Activated gamma-delta T cell (primary cell): ENCODE measurements at places on chromosomes 16 and 17.

DNA sequence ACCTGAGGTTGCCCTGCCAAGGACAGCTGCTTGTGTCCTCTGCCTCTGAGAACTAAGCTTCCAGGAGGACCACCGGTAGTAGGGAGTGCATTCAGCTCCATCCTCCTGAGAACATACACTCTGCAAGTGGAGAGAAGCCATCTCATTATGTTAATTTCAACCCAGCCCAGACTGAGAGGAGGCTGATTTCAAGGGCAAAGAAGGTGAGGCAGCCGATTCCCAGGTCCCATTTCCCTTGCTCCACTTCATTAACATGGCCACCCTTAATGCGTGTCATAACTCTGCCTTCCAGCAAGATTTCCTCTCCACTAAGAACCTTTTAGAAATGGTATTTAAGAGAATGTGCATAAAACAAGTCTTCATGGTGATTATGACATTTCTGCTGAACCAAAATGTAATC, 72.5 kb downstream of the CDH13 start:
- DNase-seq = no peak

GRCh38 chr17:30344283-30345088, 10.6 kb upstream of the TMIGD1 start:
- no peak for DNase-seq

GRCh38 chr17:39573447-39574298, 34.0 kb downstream of the NEUROD2 start:
- DNase-seq = no peak

DNA sequence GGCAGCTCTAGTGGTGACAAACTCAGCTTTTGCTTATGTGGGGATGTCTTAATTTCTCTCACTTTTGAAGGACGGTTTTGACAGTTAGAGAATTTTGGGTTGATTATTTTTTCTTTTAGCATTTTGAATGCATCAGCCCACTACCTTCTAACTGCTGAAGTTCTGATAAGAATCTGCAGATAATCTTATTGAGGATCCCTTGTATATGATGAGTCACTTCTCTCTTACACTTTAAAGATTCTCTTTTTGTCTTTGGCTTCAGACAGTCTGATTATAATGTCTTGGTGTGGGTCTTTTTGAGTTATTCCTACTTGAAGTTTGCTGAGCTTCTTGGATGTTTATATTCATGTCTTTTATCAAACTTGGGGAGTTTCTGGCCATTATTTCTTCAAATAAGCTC, 5.5 kb upstream of the PRKCB start:
- no peak for DNase-seq

DNA sequence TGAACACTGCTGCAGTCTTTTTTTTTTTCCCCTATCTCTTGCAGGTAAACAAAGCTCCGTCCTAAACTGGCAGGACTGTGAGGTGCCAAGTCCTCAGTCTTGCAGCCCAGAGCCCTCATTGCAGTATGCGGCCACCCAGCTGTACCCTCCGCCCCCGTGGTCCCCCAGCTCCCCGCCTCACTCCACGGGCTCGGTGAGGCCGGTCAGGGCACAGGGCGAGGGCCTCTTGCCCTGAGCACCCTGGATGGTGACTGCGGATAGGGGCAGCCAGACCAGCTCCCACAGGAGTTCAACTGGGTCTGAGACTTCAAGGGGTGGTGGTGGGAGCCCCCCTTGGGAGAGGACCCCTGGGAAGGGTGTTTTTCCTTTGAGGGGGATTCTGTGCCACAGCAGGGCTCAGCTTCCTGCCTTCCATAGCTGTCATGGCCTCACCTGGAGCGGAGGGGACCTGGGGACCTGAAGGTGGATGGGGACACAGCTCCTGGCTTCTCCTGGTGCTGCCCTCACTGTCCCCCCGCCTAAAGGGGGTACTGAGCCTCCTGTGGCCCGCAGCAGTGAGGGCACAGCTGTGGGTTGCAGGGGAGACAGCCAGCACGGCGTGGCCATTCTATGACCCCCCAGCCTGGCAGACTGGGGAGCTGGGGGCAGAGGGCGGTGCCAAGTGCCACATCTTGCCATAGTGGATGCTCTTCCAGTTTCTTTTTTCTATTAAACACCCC, 13.8 kb downstream of the IL34 start:
- DNase-seq = no peak

DNA sequence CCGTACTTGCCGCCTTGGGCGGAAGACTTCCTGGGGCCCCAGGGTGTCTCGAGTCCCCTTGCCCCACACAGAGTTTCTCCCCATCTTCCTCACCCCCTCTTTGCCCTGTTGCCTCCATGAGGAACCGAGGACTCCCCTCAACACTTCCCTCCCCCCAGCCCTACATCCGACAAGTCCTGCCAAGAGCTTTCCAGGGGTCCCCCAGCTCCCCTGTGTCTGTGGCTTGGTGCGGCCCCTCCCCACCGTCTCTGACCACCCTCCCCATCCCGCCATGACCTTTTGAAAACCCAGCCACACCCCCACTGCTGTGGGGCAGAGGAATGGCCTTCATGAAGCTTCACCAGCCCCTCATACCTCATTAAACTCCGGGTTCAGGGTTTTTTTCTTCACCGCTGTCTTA, 11.4 kb downstream of the SCGB1C2 start:
- no peak for DNase-seq

DNA sequence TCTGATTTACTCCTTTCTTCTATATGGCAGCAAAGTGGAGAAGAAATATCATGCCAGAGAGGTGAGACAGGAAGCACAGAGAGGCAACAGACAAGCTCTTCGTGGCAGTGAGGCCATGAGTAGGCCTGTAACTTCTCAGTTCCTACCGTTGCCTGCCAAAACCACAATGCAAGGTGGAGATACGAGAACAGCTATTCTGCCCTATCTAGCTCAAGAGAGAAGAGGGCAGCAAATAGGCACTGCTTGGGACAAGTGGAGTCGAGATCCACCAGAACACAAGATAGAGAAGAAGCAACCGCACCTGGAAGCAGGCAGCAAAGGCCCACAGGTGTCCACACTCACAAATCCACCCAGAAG, 24.8 kb downstream of the RANBP10 start:
- DNase-seq = no peak

DNA sequence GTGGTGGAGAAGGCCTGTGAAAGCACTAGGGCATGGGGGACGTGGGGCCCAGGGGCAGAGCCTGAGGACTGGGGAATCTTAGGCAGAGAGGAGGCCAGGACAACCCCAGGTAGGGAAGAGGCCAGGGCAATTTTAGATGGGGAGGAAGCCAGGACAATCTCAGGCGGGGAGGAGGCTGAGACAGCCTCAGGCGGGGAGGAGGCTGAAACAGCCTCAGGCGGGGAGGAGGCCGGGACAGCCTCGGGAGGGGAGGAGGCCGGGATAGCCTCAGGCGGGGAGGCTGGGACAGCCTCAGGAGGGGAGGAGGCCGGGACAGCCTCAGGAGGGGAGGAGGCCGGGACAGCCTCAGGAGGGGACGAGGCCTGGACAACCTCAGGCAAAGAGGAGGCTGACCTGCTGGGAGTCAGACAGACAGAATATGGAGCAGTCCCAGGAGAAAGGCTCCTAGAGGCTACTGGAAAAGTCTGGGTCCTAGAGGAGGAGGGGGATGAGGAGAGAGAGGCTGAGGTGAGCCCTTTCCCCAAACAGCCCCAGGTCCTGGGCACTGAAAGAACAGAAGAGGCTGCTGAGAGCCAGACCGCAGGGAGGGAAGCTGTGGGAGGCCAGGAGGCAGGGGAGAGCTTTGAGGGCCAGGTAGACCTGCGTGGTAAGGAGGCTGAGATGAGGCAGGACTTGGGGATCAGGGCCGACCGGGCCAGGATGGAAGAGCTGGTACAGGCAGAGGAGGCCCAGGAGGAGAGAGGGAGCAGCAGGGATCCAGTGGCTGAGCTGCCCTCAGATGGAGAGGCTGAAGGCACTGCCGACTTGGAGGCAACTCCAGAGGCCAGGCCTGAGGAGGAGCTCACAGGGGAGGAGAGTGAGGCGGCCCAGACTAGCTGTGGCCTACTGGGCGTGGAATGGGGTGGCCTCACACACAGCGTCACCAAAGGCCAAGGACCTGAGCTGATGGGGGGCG, 1.6 kb downstream of the APOBR start:
- no peak for DNase-seq

DNA sequence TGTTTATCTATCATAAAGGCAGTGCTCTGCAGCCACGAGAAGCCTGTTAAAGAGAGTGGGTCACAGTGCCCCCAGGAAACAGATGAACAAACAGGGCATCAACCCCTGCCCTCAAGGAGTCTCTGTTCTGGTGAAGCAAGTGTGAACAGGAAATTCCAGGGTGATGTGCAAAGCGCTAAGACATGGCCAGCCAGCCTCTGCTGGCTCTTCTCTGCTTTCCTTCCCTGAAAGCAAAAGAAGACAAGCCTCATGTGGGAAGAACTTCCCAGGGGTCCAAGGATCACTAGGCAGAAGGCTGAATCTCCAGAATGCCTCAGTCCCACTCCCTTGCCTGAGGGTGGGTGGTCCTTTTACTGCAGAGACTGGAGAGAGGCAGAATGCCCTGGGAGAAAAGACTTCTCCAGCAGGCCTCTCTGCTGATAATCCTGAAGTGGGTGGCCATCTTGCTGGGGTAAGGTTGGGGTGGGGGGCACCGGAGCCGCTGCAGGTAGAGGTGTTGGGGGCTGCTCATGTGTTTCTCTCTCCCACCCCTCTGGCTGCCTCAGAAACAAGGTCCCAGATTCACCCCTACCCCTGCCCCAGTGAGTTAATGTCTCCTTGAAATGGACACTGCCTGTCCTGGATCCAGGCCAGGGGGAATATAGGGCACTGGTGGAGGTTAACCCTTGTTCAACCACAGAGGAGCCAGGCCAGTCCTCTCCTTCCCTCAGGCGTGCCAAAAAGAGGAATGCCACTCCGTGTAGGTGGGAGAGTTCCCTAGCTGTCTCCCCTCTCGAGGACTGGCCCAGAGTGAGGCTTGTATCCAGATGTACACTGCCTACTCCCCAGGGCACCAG, 2.4 kb downstream of the ANKRD13B start:
- no peak for DNase-seq

- no peak for DNase-seq
These were observed 50.8 kb downstream of the RAB11FIP4 start for GRCh38 chr17:31442276-31442675.

DNA sequence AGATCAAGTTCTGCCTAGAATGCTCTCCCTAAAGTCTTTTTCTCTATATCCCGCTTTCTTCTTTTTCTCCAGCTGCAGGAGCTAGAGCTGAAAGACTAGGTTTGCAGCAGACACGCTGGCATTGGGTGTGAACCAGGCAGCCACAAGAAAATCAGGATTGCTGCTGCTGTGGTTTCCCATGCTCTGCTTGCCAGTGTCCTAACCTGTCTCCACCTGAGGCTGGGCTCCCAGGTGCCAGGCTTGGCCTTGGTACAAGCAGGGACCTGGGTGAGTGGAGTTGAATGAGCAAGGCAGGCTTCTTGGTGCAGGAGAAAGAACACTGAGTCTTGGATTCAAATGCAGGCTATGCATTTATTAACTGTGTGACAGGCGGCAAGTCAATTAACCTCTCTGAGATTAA, 440.3 kb upstream of the MAF start:
- no peak for DNase-seq

DNA sequence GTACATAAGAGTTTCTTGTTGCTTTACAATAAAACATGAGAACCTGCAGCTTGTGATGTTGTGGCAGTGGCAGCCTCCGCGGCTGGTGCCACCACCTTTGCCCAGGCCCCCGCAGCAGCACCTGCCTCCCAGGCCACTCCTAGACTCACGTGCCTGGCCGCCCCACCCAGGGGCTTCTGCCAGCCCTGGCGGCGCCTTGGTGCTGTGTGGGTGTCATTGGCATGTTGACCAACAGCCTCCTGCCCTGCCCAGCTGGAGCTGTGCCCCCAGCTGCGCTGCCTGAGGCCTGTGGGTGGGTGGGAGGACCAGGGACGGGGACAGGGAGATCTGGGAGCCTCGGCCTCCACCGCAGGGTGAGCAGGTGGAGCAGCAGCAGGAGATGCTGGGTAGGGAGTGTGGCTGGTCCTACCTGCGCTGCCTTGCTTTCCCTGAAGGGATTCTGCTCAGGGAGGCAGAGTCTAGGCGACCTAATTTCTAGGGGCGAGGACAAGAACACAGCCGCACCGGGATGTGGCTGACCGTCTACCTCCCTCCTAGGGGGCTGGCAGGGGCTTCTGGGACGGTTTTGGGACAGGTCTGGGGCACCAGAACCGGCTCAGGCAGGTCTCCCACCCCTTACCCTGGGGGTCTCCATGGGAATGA, 428 bp upstream of the DNASE1L2 start:
- DNase-seq = no peak

DNA sequence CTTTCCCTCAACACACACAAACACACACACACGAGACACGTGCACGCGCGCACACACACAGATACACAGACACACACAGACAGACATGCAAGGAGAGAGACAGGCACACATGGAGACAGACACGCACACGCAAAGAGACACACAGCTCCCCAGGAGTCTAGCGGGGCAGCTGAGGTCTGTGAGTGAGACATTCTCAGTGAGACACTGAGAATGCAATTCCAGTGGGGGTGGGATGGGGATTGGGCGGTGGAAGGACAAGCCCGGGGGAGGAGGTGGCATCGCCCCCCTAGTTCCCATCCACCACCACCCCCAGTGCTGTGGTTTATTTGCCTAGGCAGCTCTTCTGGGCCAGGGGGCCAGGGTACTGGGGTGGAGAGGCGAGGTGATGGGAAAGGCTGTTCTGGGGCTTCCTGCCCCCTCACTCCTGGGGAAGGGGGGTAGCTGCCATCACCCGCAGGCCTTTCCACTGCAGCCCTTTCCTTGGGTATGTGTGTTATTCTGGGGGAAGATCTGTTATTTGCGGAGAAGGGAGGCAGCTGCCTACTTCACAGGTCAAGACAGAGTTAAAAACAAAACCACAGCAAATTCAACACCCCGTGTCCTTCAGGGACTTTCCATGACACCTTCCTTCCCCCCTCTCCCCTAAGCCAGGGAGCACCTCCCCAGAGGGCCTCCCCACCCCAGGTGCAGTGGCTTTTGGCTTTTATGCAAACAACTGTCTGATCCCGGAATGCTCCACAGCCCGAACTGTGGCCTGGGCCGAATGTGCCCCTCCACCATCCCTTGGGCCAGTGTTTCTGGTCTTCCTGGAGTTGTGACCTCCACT, 18.0 kb downstream of the GRB7 start:
- peak; percentile 34 for DNase-seq

DNA sequence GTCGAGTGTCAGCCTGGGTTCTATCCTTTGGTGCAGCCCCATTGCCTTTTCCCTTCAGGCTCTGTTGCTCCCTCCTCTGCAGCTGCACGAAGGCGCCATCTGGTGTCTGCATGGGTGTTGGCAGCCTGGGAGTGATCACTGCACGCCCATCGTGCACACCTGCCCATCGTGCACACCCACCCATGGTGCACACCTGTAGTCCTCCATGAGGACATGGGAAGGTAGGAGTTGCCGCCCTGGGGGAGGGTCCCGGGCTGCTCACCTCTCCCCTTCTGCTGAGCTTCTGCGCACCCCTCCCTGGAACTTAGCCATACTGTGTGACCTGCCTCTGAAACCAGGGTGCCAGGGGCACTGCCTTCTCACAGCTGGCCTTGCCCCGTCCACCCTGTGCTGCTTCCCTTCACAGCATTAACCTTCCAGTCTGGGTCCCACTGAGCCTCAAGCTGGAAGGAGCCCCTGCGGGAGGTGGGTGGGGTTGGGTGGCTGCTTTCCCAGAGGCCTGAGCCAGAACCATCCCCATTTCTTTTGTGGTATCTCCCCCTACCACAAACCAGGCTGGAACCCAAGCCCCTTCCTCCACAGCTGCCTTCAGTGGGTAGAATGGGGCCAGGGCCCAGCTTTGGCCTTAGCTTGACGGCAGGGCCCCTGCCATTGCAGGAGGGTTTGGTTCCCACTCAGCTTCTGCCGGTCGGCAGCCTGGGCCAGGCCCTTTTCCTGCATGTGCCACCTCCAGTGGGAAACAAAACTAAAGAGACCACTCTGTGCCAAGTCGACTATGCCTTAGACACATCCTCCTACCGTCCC, 2.9 kb downstream of the CTRL start:
- no peak for DNase-seq
